ENCODE measurements at places on chromosomes 11 and 22. TPM values are rescaled to one million over a fixed set of nuclear protein-coding genes. Genes with fewer than 3 reads are reported as not detected.

POTEH gene
- not detected for polyA plus RNA-seq

RAB39A gene
- 0.49 TPM for polyA plus RNA-seq

SEC14L2 gene
- polyA plus RNA-seq, result 2.0 TPM

MMP11 gene
- 8.2 TPM for polyA plus RNA-seq

EFCAB6 gene
- 0.80 TPM for polyA plus RNA-seq

CNTN5 gene
- polyA plus RNA-seq, result 4.7 TPM

PDHX gene
- polyA plus RNA-seq, result 24.7 TPM

CCDC15 gene
- 2.7 TPM for polyA plus RNA-seq

PANX3 gene
- not detected for polyA plus RNA-seq

RELA gene
- polyA plus RNA-seq, result 50.6 TPM

DNA sequence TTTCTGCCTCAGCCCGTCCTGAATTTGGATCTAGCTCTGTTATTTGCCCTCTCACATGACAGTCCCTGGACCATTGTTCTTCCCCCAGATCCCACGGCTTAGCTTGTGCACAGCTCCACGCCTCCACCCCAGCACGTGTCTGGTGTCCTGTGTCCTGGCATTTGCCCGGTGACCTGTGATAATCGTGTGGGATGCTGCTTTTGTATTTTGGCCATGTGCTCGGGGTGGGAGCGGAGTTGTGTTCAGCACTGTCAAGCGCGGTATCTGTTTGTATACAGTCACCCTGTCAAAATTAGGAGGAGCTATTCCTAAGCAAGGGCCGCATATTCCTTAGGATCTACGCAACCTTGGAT lies 11.9 kb downstream of the ADAMTS8 start:
- DNase-seq, result no peak

GRCh38 chr22:50530877-50531545 lies 1.2 kb upstream of the TYMP start:
- DNase-seq, result peak; percentile 73

DNA sequence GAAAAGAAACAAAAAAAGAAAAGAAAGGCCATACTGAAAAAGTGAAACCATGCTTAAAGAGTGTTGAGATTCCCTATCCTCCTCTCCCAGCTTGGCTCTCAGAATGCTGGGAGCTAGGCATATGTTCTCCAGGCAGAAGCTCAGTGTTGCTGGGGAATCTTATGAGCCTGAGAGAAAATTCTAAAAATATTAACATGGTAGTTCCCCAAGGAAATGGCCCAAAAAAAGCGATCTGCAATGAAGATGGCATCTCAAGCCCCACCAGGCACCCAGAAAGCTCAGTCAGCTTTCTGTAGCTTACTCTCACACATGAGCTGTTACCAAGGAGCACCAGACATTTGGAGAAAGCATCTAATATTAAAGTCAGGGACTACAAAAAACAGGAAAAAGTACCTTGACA lies 94.5 kb downstream of the CD44 start:
- no peak for DNase-seq

DNA sequence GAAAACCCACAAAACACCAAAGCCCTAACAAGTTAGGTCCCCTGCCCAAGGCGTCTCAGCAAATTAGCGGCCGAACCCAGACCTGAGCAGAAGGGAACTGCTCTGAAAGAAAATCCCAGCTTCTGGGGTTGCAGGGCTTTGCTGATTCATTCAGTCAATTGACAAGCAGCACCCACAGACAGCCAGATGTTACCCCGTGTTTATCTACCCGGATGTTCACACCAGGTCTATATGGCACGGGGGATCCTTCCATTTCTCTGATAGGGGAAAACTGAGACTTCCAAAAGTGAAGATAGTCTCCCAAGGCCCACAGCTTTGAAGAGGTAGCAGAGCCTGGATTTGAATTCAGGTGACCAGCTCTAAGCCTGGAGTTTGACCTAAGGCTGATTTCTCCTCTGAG lies 14.0 kb upstream of the OAF start:
- DNase-seq, result no peak

GRCh38 chr11:113043698-113044097 lies 82.5 kb downstream of the NCAM1 start:
- DNase-seq, result no peak

DNA sequence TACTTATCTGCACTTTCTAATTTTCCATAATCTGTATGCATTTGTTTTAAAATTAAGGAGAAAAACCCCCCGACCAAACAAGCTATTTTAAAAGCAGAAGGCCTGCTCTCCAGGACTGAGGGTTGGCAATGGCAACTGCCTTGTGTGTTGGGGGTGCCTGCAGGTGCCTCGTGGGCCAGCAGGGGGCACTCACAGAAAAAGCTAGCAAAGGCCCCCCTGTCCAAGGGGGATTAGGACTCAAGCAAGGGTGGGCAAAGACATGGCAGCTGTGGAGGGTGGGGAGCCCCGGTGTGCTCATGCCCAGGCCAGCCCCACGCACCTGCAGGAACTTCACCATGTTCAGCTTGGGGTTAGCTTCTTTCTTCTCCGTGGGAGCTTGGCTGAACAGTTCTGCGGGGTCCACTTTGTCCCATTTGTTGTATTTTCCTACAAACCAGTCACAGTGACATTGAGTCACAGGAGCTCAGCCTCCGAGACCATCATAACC lies 10.3 kb downstream of the TOP3B start:
- DNase-seq, result no peak

DNA sequence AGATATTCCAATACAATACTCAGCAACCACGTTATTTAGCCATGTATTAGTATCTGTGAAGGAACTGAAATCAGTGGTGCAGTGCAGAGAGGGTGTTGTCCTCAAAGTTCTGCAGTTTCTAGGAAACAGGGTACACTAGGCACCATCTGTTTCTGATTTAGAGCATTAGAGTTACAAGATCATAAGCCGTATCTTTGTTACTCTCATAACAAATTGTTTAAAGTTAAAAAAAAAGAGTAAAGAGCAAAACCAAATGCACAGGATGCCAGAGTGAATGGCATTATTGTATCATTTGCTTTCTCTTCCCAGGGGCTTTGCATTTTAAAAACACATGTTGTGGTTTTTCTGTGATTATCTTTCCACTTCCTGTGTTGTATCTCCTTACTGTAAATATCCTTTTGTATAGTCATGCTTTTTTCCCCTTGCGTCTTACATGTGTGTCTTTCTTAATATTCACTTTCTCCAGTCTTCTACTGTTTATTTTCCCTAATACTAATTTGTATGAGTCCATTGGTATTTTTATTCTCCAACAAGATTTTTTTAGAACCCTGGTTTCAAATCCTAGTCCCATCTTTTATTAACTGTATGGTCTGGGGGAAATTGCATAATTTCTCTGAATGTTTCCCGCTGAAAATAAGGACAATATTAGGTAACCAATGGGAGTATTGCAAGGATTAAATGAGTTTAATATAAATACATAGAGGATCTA lies 15.2 kb upstream of the NUP160 start:
- peak; percentile 47 for DNase-seq

DNA sequence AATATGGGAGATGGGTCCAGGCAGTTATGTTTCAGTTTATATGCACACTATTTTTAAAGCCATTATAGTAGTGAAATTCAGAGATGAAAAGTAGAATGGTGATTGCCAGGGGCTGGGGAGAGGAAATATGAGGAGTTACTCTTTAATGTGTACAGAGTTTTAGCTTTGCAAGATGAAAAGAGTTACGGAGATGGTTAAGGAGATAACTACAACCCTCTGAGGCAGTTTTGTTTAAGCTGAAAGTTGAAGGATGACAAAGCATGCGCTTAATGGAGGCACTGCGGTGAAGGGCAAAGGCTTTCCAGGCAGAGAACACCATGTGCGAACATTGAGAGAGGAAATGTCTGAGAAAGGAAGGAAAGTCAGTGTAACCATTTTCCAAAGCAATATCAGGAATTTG lies 18.2 kb upstream of the BMAL1 start:
- DNase-seq, result no peak

DNA sequence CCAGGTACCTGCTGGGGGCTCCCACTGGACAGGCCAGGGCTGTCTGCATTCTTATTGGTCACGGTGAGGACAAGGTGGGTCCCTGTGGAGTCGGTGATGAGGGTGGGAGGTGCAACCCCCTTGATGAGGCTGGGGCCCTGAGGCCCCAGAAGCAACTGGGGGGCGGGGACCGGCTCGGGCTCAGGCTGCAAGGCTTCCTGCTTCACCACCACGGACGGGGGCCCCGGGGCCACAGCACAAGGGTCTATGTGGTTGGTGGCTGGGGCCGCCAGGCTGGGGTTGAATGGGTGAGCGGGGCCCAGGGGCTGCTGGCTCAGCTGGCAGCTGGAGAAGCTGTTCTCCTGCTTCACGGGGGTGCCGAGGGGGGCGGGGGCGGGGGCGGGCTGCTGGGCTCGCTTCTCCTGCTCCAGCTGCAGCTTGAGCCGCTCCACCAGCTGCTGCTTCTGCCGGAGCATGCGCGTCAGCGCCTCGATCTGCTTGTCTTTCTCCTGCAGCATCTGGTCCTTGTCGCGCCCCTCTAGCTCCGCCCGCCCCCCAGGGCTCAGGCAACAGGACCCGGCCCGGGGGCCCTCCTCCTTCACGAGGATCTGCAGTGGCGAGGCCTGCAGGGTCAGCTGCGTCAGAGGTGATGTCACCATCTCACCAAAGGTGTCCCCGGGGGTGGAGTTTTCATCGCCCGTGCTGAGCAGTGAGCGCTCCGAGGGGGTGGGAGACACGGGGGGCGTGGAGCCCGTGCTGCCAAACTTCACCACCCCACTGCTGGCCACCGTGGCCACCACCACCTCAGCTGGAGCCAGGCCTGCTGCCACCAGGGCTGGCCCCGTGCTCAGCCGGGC lies 48.2 kb downstream of the SGSM3 start:
- peak; percentile 57 for DNase-seq

DNA sequence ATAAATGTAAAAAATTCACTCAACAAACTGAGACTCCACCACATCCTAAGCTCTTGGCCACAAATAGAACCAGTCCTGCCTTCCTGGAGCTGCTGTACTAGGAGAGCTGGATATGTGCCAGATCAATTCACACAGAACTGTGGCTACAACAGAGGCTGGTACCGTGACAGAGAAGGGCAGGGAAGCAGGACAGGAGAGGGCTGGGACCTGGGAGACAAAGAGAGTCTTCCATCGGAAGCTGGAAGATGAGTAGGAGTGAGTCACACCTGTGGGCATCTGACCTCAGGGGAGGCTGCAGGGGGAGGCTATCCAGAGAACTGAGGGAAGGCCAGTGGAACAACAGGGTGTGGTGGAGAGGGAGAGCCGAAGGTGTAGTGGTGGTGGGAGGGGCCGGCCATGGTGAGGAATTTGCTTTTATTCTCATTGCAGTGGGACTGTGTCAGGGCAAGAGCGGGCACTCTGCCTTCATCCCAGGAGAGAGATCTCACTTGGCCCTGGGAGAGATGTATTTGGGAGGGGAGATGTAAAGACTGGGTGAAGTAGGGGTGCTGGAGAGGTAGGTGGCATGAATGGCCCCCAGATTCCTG lies 1.9 kb upstream of the LTBP3 start:
- no peak for DNase-seq

- DNase-seq, result no peak
Measured at GRCh38 chr22:49553518-49554295, 274.0 kb downstream of the BRD1 start.

GRCh38 chr22:46696614-46697013 lies 41.4 kb downstream of the CERK start:
- no peak for DNase-seq

GRCh38 chr22:49515475-49515874 lies 312.2 kb downstream of the BRD1 start:
- DNase-seq, result no peak

GRCh38 chr11:45225961-45226871 lies 59.9 kb downstream of the SYT13 start:
- DNase-seq, result no peak

GRCh38 chr11:128342511-128343134 lies 244.7 kb downstream of the ETS1 start:
- DNase-seq, result peak; percentile 47

GRCh38 chr11:75306529-75306928 lies 44.9 kb downstream of the ARRB1 start:
- no peak for DNase-seq

DNA sequence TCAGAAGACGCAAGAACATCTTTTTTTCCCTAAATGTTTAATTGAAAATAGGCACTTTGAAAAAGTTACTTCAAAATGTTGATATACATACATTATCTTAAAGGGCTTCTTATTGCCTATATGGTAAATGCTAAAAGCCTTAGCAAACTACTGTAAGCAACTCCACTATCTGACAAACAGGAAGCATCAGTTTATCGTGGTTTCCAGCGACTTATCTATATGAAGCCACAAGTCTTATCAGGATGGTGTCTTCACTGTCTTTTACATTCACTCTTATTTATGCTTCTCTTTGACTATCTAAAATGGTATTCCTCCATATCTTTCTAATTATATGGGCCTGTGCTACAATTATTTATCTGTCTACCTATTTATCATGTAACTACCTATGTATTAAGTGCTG lies 2091.9 kb downstream of the LRRC4C start:
- no peak for DNase-seq

- no peak for DNase-seq
Measured at GRCh38 chr11:70521475-70522308, 123.4 kb downstream of the CTTN start.

Data from hindlimb muscle (tissue), 1 donor.